ENCODE measurements at places on chromosomes 2 and 18. TPM values are rescaled to one million over a fixed set of nuclear protein-coding genes. Genes with fewer than 3 reads are reported as not detected.

ABCG5 gene
- polyA plus RNA-seq, result not detected

RESP18 gene
- polyA plus RNA-seq, result not detected

TTC21B gene
- 7.8 TPM for polyA plus RNA-seq

TXNDC2 gene
- not detected for polyA plus RNA-seq

KLHL29 gene
- polyA plus RNA-seq, result 0.02 TPM

BOK gene
- 15.2 TPM for polyA plus RNA-seq

SLC5A7 gene
- polyA plus RNA-seq, result not detected
